ENCODE measurements at places on chromosomes 2 and 18.

DNA sequence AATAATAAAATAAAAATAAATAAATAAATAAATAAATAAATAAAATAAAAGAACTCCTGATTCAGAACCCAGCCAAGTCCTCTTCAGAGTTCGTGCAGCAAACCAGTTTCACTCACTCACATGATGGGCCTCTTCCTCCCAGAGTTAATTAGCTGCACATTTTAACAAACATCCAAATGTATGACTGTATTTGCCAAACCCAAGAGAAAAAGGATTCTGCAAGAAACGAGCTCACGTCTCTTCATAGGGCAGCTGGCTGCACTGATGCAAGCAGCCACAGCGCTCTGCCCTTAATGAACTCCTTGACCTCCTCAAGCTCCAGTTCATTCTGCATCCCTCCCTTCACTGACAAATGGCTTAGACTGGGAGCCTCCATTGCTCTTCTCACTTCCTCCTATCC lies 55.1 kb downstream of the MREG start:
- peak; percentile 65 for DNase-seq

DNA sequence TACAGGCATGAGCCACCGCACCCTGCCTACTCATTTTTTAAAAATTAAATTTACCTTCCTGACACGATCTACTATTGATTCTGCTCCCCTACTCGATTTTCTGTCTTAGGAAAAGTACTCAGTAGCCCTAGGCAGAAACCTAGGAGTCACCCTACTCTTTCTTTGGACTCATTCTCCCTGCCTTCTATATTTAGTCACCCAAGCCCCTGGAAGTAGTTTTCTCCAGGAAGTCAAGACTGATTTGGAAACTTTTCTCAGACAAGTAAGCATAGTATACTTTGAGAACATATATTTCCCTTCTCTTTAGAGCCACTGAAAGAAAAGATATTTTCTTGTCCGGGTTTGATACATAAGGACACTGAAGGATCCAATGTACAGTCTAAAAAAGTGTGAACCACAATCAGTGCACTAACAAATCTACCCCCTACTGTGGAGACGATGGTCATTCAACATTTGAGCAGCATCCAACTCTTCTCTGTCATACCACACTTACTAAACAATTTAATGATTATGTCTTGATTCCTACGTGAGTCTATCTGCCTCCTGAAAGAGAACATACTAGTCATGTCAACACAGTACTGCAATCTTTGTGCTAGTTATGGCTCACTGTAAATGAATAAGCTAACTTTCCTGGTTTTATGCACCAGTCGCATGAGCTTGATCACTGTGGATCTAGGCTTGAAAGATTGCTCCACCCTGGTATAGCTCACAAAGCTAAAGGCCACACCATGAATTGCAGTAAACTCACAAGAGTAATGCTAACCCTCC lies 19.8 kb downstream of the YWHAQ start:
- DNase-seq, result peak; percentile 52

DNA sequence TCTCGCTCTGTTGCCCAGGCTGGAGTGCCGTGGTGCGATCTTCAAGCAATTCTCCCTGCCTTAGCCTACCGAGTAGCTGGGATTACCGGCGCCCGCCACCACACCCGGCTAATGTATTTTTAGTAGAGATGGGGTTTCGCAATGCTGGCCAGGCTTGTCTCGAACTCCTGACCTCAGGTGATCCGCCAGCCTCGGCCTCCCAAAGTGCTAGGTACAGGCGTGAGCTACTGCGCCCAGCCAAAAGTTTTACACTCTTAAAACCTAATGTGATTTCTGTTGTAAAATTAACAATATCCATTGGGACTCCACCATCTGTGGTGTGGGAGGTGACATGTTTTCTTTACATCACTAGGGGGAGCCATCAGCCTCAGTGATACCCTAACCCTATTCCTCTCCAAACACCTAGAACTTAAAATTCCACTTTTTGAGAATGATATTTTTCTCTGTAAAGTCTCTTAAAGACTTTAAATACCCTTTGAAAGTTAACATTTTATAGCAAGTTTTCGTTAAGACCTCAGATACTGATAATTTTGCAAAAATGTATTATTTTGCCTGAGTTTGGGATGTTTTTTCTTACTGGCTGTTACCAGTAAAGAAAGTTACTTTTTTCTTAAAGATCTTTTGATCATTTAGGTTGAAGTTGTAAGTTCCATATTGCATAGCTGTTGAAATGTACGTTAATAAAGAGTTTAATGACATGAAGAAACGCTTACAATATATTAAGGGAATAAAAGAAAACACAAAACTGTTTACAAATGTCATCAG lies 11.6 kb upstream of the EIF2AK2 start:
- DNase-seq, result peak; percentile 56

- no peak for DNase-seq
Measured at GRCh38 chr2:26542676-26543505, 65.0 kb upstream of the OTOF start.

DNA sequence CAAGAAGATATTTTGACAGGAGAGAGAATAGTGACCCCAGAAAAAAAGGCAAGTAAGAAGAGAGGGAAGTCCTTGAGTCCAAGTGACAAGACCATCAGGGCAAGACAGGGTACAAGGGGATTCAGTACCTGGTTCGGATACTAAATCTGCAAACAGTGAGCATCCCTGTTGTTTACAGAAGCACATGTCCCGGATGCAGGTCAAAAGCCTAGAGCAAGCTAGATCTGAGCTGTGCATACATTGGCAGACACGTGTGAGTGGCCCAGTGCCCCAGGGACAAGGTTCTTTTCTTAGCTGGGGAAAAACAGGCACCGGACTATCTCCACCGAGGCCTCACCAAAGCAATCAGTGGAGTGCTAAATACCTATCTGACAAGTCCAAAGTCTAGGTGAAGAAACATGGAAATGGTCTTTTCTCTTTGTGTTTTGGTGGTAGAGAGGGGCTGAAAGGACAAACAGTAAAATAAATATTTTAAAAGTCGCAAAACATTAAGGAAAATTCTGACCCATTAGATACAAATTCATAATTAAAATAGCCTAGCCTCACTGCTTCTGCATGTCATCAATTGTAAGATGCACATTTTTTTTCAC lies 165.2 kb downstream of the SUCLG1 start:
- no peak for DNase-seq

DNA sequence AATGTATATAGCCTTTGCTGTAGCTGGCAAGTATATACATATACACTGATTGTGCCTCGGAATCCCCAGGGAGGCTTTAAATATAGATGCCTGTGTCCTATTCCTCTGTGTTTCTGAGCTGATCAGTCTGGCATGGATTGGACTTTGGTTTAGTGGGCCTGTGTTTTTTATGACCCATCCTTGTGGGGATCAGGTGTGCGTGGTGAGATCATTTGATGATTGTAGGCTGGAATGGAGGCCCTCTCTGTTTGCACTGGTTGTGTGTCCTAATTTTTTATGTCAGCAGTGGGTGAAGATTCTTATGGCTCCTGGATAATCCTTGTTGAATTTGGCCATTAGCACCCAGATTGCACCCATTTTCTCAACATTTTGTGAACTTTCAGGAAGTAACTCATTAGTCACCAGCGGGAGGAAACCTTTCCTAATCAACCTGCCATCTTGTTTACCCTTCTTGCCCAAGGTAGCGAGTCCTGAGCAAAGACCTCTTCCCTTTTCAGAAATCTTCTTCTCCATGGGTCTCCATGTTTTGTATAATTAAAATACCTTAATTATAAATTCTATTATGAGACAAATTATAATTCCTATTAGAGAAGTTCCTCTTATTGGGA lies 75.8 kb downstream of the UGGT1 start:
- DNase-seq, result no peak

DNA sequence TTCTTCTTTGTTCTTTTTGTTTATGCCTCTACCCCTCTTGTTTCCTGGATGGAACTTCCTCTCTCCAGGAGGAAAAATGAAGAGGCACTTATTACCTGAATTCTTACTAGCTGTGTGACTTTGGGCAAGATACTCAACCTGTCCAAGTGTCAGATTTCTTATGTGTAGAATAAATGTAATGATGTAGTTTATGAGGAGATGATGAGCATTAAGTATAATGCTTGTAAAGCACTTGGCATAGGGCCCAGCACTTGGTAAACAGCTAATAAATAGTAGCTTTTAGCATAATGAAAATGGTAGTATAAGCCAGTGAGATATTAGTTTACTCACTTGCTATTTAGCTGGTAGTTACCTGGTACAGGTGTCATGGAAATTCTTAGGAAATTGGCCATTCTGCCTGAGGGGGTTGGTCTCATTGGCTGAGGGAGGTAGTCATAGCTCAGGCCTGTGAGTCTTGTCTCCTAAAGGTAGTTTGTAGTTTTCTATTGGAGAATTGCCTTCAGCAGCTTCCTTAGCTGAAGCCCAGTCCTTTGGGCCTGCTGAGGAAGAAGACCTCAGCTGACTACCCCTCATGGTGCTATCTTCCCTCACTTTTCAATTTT lies 133.4 kb upstream of the NABP1 start:
- no peak for DNase-seq

GRCh38 chr18:55228191-55228590 lies 268.9 kb upstream of the CCDC68 start:
- no peak for DNase-seq

DNA sequence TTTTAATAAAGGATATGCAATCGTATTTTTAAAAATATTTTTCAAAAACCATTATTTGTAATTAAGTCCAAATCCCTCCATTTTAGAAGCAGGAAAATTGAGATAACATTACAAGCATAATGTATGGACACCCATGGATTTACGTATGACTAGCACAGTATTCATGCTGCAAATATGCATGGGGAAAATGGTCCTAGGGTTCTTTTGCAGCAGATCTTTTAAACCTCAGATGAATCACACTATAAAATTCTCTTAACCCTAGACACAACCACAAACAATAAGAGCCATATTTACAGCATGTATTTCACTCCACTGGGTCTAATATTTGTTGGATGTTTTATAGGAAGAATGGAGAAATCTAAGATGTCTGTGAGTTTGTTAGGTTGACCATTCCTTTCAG lies 453.4 kb downstream of the TGIF1 start:
- DNase-seq, result peak; percentile 95

- peak; percentile 88 for DNase-seq
Measured at GRCh38 chr2:150570712-150571111, 83.2 kb upstream of the RND3 start.

GRCh38 chr18:10022365-10022764 lies 108.5 kb downstream of the VAPA start:
- no peak for DNase-seq

GRCh38 chr2:33073018-33073417 lies 126.3 kb downstream of the LTBP1 start:
- no peak for DNase-seq

DNA sequence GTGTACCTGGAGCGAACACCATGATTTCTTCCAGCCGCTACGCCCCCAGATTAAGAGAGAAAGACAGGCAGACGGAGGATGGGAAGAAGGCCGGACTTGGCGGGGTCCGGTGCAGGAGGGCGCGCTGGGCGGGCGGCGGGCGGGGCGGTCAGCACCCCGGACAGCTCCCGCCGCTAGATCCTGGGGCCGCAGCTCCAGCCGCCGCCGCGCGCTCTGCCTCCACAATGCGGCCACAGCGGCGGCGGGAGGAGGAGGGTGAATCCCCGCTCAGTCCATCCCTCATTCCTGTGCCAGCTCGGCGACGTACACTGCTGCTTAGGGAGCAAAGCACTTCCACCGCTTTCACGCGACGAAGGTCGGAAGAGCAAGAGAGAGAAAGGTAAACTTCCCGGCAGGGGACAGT lies at the start of gene AKAIN1:
TSS of gene AKAIN1 (minus strand) at position 226 of the 403 bp plus-strand sequence. CDS start at position 22, 204 bp downstream.
- DNase-seq, result peak; percentile 16

DNA sequence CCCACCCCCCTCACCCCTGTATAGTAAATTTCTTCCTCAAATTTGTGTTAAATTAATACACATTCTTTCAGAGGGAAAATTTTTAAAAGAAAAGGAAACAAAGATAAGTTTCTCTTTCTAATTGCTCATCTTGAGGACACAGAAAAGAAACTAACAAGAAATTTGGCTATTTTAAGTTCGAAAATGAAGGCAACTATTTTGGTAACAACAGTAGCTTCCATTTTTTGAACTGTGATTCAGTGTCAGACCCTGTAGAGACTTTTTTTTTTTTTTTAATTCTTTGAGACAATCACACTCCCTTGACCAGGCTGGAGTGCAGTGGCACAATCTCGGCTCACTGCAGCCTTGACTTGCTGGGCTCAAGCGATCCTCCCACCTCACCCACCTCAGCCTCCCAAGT lies 194.9 kb downstream of the SS18 start:
- DNase-seq, result no peak

- no peak for DNase-seq
Measured at GRCh38 chr2:112021290-112021689, 33.8 kb upstream of the TMEM87B start.

DNA sequence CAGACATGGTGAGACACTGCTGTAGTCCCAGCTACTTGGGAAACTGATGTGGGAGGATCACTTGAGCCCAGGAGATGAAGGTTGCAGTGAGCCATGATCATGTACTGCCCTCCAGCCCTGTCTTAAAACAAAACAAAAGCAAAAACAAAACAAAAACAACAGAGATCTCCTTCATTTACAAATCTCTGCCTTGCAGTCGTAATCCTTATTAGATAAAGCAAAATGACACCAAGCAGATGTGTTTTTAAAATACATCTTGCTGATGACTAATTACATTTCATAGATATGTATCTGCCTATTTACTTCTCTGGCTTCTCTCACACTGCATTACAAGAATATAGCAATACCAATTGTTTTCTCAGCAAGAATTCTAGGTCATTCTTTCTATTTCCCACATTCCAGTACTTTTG lies 22.8 kb downstream of the NFE2L2 start:
- no peak for DNase-seq

DNA sequence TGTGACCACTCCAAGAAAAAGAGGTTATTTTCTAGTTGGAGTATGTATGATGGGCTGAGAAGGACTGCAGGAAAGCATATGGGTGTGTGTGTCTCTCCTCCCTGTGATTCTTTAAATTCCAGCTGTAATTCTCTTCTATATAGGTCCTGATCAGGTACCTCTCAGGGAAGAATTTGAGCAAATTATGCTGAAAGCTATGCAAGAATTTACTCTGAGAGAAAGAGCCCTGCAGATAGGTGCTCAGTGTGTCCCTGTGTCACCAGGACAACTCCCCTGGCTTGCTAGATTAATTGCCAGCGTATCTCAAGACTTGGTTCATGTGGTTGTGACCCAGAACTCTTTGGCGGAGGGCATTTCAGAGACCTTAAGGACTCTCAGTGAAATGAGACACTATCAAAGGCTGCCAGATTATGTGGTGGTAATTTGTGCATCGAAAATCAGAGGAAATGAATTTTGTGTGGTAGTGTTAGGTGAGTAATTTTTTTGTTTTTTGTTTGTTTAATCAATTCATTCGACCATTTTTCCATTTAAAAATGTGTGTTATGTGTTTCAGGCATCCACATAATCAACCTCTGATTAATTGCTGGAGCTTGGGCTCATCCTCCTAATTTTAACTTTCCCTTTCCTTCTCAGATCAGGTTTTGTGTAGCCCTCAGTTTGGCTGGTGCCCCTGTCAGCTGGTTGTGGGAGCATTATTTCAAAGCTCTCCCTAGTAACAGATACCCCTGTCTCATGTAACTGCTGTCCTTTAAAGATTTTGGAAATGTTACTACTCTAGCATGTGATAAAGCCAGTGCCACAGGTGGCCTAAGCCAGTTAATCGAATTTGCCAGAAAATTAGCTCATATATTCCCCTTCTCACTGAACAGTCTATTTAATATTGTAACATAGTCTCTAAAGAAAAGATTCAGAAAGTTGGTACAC lies 150.9 kb downstream of the ESCO1 start:
- DNase-seq, result no peak
